Amniotic stem cell (primary cell): ENCODE measurements at places on chromosomes 3 and 15.

- DNase-seq, result no peak
Observed at GRCh38 chr3:197795200-197795599, 4.1 kb downstream of the LRCH3 start.

DNA sequence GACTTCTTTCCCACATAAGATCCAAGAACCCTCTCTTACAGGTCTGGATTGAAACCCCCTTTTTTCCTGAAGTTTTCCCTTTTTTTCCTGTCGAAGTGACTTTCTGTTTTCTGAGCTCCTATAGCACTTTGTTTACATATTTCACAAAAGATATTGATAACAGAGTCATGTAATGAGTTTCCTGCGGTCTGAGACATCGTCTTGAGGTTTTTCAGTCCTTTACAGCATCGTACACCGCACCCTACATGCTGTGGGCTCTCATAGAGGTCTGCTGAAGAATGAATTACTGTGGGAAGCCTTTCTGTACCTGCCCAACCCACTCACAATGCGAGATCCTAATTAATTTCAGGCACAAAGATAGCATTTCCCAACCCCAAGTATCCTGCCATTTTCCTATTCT is 53.1 kb downstream of the MCF2L2 start:
- DNase-seq, result no peak

DNA sequence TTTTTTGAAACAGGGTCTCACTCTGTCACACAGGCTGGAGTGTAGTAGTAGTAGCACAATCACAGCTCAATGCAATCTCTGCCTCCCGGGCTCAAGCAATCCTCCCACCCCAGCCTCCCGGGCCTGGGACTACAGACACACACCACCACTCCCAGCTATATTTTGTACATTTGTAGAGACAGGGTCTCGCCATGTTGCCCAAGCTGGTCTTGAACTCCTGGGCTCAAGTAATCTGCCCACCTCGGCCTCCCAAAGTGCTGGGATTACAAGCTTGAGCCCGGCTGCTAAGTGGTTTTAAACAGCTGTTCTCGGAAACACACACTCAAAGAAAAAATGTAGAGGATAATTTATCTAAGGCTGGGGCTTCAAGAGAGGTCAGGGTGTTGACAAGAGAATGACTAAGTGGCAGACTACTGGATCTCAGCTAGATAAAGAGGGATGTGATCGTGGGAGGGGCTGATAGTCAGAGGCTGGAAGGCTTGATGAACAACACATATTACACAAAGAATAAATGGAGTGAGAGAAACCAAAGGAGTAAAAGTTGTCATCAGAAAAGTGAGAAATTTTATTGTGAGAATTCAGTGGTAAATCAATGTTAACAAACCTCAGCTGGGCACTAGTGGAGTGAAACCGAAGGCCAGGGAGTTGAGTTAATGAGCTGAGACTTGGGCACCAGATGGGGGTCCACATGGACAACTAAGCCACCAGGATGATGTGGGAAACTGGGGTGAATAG is 6.7 kb downstream of the CCR5AS start:
- no peak for DNase-seq

GRCh38 chr3:113847664-113848461 is 9.3 kb downstream of the GRAMD1C start:
- DNase-seq, result no peak

- no peak for DNase-seq
Observed at GRCh38 chr3:150666167-150666566, 37.6 kb downstream of the ERICH6 start.

- no peak for DNase-seq
Observed at GRCh38 chr3:172341482-172342059, 106.7 kb downstream of the GHSR start.

DNA sequence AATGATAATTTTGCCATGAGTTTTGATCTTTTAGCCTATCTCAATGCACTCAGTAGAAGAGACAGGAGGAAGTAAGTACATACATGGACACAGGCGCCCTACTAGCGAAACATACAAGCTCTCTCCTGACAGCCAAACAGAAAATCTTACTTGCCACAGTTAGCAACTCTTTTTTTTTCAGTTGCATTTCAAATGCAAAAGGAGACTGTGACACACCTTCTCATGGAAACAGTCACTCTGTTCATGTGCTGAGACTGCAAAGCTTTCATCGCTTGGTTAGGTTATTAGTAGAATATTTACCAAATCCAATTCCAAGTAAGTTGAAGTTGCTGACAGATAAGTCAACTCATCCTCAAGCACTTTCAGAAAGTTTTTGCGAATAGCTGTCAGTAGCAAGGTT is 223.3 kb downstream of the FOXP1 start:
- no peak for DNase-seq

GRCh38 chr15:50068016-50068415 is 51.0 kb downstream of the ATP8B4 start:
- no peak for DNase-seq

GRCh38 chr3:62169906-62170660 is 203.3 kb downstream of the FEZF2 start:
- DNase-seq, result no peak

GRCh38 chr15:69489073-69489571 is 36.5 kb downstream of the RPLP1 start:
- DNase-seq, result no peak

DNA sequence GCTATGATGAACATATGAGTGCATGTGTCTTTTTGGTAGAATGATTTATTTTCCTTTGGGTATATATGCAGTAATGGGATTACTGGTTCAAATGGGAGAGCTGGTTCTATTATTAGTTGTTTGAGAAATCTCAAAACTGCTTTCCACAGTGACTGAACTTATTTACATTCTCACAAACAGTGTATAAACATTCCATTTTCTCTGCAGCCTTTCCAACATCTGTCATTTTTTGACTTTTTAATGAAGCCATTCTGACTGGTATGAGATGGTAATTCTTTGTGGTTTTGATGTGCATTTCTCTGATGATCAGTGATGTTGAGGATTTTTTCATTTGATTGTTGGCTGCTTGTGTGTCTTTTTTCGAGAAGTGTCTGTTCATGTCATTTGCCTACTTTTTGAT is 1124.2 kb downstream of the NAALADL2 start:
- DNase-seq, result no peak

- DNase-seq, result no peak
Observed at GRCh38 chr3:37116998-37117397, 57.4 kb downstream of the LRRFIP2 start.
